ENCODE measurements at places on chromosomes 5 and 9.

DNA sequence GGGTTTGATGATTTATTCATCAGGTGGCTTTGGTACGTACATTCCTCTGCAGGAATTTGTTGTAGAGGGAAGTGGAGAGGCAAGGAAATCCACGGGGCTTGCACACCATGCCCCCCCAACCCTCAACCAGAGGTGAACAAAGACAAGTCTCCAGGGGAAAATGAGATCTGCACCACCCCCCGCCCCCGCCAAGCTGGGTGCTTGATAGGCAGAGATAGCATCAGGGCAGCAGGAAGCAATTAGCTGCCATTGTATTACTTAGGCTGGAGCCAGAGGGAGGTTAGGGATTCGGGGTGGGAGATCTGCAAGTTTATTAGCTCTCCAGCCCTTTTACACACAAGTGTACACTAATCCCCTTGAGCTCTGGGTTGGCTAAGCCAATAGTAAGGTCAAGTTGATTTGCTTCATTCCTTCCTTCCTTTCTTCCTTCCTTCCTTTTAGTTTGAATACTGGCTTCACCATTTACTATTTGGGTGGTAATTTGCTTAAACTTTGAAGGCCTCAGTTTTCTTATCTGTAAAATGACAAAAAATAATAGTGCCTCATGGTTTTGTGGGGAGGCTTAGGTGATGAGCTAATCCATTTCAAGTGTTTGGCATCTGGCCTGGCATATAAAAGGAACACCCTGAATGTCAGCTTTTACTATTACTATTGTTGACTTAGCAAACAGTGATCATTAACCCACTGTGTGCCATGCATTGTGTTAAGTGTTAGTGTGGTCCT lies 34.1 kb downstream of the SPRY4 start:
- DNase-seq: no peak

DNA sequence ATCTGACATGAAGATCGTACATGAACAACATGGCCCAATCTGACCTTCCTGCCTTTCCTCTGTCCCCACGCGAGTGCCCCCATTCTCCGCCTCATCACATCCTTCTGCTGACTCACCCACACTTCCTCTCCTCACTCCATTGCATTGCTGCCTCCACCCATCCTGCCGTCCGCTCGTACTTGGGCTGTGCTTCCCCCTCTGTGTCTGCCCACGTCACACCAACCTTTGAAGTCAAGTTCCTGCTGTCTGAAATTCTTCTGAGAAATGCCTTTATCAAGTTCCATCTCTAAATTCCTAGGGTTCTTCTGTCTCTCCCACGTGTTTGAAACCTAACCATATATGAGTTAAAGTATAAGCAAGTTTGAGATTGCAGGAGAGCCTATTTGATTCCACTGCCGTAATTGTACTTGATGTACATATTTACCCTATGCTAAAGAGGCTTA lies 18.0 kb upstream of the STARD4 start:
- no peak for DNase-seq

GRCh38 chr9:101417977-101418376 lies 17.6 kb downstream of the ALDOB start:
- DNase-seq: no peak

DNA sequence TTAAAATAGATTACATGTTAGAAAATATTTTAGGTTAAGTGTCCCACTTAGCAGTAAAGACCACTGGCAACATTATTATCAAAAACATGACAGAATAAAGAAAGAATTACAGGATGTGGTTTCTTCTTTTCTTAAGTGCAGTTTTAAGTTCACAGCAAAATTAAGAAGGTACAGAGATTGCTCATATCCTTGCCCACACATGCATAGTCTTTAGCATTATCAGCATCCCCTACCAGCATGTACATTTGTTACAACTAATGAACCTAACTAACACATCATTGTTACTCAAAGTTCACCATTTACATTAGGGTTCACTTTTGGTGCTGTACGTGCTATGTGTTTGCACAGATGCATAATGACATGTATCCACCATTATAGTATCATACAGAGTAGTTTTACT lies 837.7 kb upstream of the CDH9 start:
- DNase-seq: no peak

GRCh38 chr9:106799152-106799551 lies 63.8 kb upstream of the ZNF462 start:
- DNase-seq: no peak

Data from NCI-H1048 (cell line).